ENCODE measurements at places on chromosomes 7 and 10.

- no peak for DNase-seq
These were observed 78.2 kb downstream of the SEMA3C start for GRCh38 chr7:80840681-80841080.

DNA sequence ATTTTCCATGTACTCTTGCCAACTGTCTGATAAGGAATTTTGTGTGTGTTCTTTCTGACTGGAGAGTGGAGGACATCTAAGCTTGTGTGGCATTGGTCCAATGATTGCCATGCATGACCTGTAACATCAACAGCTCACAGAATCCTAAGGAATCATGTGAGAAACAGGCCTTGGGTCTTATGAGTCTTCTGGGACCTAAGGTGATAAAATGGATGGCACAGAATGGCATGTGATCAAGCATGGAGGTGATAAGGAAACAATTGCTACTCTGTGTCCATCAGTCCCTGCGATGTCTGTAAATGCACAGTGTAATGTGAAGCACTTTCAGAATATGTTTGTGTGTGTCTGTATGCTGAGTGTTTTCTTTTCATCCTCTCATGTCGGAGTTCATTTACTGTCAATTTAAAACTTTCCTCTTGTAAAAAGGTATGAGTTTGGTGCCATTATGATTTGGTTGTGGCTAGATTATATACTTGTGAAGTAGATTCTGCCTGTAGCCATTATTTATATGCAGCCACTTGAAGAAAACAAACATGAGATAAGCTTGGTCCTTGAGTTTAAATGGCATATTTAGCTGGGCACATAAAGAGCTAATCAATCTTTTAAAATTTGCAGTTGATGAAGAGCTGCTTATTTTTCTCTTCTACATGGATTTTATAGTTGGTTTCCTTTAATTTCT lies 127.5 kb downstream of the VPS50 start:
- no peak for DNase-seq

- no peak for DNase-seq
These were observed 116.6 kb upstream of the FOXP2 start for GRCh38 chr7:114298011-114298410.

GRCh38 chr10:108591417-108591816 lies 1331.9 kb downstream of the XPNPEP1 start:
- no peak for DNase-seq

DNA sequence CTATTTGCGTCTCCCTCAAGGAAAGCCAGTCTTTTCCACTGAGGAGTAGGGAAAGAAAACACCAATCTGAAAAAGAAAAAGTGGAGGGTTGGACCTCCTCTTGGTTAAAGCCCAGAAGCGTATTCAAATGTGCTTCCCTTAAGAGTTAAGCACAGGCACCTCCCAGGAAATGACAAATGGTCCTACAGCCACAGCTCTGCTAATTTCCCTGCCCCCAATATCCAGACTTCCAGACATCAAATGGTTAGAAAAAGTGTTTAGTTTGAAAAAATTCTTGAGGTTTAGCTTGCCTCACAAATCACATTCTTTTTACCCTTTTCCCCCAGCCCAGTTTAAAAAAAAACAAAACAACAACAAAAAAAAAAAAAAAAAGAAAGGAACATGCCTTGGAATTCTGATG lies 19.0 kb upstream of the COL1A2 start:
- DNase-seq = peak; percentile 55

All from DMS 273 treated with DMSO at 0.1 percent for 48 hours (cell line).